ENCODE measurements at places on chromosomes 6 and 20. TPM values are rescaled to one million over a fixed set of nuclear protein-coding genes. Genes with fewer than 3 reads are reported as not detected.

The CD83 gene
- total RNA-seq, result 3.0 TPM

The HLA-DQA2 gene
- total RNA-seq, result not detected

The PAX1 gene
- not detected for total RNA-seq

The KHDC1L gene
- 1.1 TPM for total RNA-seq

The LAMA4 gene
- total RNA-seq, result 3.6 TPM

The RCAN2 gene
- not detected for total RNA-seq

The SLC17A1 gene
- total RNA-seq, result not detected

The PROKR2 gene
- 0.17 TPM for total RNA-seq

The SPDEF gene
- 0.20 TPM for total RNA-seq

The PDE7B gene
- 0.34 TPM for total RNA-seq

The TFAP2C gene
- total RNA-seq, result 0.50 TPM

The PNLDC1 gene
- 0.34 TPM for total RNA-seq

The AKAP7 gene
- 7.4 TPM for total RNA-seq

The CHMP4B gene
- total RNA-seq, result 55.6 TPM

The PCK1 gene
- 0.36 TPM for total RNA-seq

The HLA-DQB1 gene
- 0.23 TPM for total RNA-seq

The KCNK5 gene
- total RNA-seq, result 35.6 TPM

The KHDC1 gene
- 1.7 TPM for total RNA-seq

The CGAS gene
- 0.33 TPM for total RNA-seq

The PHACTR1 gene
- 24.5 TPM for total RNA-seq

The CDH26 gene
- 0.67 TPM for total RNA-seq

Measured in motor neuron (in vitro differentiated cells).